OCI-LY7 (cell line): ENCODE measurements at places on chromosomes 12 and 14. TPM values are rescaled to one million over a fixed set of nuclear protein-coding genes. Genes with fewer than 3 reads are reported as not detected.

DNA sequence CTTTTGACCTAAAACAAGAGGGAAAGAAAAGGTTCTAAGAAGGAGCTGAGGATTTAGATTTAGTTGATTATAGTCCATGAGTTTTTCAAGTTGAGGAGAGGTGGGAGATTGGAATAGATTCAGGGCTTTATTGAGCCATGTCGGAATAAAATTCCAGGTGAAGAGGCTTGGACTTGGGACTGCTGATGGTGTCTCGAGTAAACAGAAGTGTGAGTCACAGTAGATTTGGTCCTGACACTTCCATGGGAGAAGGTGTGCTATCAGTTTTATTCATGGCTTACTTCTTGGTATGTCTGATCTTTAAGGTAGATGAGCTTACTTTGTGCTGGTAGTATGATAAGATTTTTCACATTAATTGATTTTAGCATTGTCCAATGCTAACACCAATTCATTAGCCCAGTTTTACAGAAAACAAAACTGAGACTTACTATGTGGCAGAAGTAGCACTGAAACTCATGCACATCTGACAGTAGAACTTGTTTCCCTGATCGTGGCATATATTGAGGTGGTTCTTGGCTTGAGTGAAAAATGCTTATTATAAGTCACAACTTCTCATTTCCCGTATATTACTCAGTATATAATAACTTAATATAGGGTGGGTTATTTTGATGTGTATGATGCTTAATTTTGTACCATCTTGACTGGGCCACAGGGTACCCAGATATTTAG lies 172.4 kb upstream of the IGF1 start:
- no peak for DNase-seq

GRCh38 chr12:75271576-75271975 lies 58.5 kb downstream of the CAPS2 start:
- no peak for DNase-seq

DNA sequence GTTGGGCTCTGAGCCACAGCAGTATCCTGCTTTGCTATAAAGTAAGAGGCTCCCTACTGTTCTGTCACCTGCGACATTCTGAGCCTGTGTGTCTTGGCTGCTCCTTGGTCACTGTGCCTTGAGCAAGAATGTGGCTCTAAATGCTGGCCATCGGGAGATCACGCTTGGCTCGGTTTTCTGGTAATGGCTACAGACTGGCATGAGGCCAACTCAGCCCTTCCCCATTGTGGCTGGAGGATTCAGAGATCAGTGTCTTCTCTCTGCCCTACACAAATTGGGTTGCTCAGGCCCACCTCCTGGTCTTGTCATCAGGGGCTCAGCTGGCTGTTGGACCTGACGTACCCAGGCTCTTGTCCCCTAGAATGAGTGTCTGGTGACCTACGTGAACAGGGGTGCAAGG lies 94.5 kb downstream of the PLXNC1 start:
- no peak for DNase-seq

- no peak for DNase-seq
Observed at GRCh38 chr12:21672146-21672545, 14.5 kb upstream of the LDHB start.

- no peak for DNase-seq
Observed at GRCh38 chr12:60114169-60114568, 518.3 kb downstream of the SLC16A7 start.

Gene PRB2
- not detected in 2 replicates for total RNA-seq

Gene RNF212B
- not detected in 2 replicates for total RNA-seq

Gene KCNC2
- not detected in 2 replicates for total RNA-seq
